ENCODE measurements at places on chromosomes 7 and 10.

- DNase-seq: no peak
These were observed 205.6 kb upstream of the PTER start for GRCh38 chr10:16231176-16231575.

GRCh38 chr7:15626041-15626440 is 60.4 kb downstream of the MEOX2 start:
- DNase-seq: no peak

DNA sequence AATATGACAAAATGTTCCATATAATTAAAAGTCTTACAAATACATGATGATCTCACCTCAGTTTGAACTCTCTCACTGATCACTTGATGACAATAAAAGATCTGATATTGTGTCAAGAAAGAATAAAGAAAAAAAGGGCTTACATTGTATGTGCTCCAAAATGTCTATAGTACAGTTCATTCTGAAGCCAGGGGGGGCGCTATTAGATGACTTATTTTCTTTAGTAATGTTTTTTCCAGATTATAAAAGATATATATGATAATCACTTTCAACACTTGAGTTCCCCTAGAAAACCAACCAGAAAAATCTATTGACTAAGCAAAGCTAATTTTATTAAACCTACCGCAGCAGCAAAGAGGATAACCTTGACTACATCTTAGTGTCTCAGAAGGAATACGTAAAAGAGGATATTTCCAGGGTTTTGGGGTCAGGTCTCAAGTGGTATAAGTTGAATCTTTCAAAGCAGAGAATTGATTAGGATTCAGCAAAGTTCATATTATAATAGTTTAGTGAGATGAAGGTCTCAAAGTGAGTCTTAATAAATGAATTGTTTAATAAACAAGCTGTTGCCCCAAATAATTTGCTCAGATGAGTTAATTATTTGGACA is 55.8 kb downstream of the PTN start:
- DNase-seq: peak; percentile 26

DNA sequence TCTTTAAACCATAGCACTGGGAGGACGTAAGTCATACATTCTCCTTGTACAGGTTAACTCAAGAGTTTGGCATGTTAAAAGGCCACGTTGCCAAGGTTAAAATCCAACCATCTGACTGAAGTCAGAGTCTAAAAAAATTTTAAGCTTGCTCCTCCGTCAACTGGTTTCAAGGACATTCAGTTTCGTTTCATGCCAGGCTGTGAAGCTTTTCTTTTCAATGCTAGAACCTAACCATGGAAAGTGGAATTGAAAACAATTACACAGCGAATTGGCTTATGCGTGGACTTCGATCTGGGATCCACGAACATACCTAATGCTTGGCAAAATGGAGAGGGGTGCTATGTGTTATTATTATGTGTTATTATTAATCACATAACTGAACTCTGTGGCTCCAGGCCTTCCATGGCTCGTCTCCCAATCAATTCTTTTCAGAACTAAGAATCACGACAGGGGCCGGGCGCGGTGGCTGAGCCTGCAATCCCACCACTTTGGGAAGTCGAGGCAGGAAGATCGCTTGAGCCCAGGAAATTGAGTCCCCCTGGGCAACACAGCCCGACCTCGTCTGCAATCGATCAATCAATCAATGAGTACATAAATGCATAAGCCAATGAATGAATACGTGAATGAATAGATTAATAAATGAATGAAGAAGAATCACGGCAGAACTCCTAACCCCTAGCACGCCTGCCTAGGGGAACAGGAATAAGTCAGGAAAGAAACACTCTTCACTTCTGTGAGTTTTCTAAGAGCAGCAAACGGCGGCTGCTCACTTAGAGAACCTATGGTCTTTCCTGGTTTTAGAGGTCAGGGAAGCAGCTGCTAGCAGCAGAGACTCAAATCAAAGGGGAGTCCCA is 733 bp upstream of the ARL5B start:
- no peak for DNase-seq

DNA sequence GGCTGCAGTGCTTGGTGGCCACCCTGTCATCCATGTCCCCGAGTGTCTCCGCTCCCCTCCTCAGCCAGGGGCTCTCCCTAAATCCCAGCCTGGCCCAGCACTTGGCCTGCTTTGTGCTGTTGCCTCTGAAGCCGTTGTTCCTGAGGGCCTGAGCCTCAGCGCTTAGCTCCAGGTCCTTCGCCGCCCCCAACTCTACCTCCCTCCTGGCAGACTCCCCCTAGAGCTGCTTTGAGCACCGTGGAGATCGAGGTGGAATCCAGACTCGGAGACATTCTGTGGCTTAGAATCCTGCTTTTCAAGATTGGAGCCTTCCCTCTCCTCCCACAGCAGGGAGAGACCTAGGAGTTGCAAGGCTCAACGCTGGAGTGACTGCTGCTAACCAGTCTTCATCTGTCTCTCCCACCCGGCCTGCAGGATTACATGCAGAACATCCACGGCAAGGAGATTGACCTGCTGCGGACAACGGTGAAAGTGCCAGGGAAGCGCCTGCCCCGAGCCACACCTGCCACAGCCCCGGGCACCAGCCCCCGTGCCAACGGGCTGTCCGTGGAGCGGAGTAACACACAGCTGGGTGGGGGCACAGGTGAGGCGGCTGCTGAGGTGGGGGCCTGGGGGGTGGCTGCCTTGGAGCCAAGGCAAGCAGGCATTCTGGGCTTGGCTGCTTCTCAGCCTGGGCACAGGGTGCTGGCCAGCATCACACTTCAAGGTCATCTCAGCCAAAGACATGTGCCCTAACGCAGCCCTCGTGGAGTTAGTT is 33.3 kb downstream of the GBX1 start:
- DNase-seq: no peak

- no peak for DNase-seq
These were observed 83.9 kb downstream of the JAZF1 start for GRCh38 chr7:28096713-28097112.

GRCh38 chr10:98394851-98395440 is 20.0 kb downstream of the PYROXD2 start:
- DNase-seq: no peak

GRCh38 chr7:104196161-104196560 is 11.7 kb downstream of the ORC5 start:
- DNase-seq: no peak

- no peak for DNase-seq
These were observed 562.7 kb downstream of the PTPRN2 start for GRCh38 chr7:158024881-158025280.

GRCh38 chr7:1857487-1858421 is 187.7 kb downstream of the ELFN1 start:
- no peak for DNase-seq

- DNase-seq: no peak
These were observed 48.5 kb upstream of the SP8 start for GRCh38 chr7:20835111-20835750.

DNA sequence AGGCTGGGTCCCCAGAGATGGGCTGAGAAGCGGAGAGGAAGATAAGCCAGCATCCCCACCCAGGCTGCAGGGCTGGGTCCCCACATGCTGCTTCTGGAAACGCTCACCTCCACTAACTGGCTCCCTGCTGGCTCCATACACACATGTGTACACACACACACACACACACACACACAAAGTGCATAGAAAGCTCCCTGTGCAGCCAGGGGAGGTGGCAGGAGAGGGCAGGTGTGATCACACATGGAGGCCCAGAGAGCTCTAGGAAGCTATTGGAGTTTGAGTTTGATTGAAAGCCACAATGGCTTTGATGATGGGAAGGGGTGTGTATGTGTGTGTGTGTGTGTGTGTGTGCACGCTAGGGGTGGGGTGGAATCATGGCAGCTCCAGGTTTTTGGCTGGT is 29.3 kb downstream of the CXCL12 start:
- DNase-seq: no peak

- DNase-seq: no peak
These were observed 78.3 kb downstream of the GRK5 start for GRCh38 chr10:119285495-119286267.
